ENCODE measurements at places on chromosomes 6 and 20. TPM values are rescaled to one million over a fixed set of nuclear protein-coding genes. Genes with fewer than 3 reads are reported as not detected.

GRCh38 chr6:29757282-29757681, 34.0 kb downstream of the HLA-F start:
- DNase-seq, result no peak

MCCD1 gene
- polyA plus RNA-seq, result 325 TPM

GRCh38 chr6:96727144-96727543, 110.1 kb downstream of the GPR63 start:
- DNase-seq, result no peak

GRCh38 chr6:72419966-72420365, 201.9 kb upstream of the KCNQ5 start:
- no peak for DNase-seq

NOTCH4 gene
- 22.5 TPM for polyA plus RNA-seq

RPN2 gene
- polyA plus RNA-seq, result 207 TPM

DNA sequence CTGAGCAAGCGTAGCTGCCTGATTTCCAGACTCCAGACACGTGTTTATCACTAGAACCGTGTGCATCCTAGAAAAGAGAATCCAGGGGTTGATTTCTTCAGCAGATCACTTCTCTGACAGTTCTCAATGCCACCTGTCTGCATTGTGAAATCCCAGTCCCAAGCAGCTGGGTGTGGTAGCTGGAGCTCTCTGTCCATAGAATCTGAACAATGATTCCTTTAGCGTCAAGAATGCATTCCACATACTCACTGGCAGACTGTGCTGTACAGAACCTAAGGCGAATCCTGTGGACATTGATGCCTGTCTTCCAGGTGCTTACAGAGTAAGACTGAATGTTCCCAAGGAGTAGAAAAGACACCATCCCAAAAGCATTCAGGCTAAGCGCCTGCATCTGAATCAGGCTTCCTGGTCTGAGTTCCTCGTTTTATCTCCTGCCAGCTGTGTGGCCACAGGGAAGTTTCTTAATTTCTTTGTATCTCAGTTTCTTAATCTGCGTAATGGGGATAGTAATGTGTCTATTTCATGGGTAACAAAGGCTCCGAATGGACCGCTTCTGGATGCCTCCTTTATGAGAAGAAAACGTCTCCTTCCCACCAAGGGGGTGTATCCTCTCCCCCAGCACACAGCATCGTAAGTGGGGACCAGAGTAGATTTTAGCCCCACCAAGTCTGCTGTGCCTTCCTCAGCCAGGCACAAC, 10.4 kb upstream of the TRAF3IP2 start:
- no peak for DNase-seq

SLC24A3 gene
- polyA plus RNA-seq, result 0.86 TPM

GRCh38 chr20:9867196-9867980, 28.5 kb upstream of the PAK5 start:
- no peak for DNase-seq

GRCh38 chr6:156618600-156619205, 158.5 kb upstream of the ARID1B start:
- DNase-seq, result peak; percentile 83

DNA sequence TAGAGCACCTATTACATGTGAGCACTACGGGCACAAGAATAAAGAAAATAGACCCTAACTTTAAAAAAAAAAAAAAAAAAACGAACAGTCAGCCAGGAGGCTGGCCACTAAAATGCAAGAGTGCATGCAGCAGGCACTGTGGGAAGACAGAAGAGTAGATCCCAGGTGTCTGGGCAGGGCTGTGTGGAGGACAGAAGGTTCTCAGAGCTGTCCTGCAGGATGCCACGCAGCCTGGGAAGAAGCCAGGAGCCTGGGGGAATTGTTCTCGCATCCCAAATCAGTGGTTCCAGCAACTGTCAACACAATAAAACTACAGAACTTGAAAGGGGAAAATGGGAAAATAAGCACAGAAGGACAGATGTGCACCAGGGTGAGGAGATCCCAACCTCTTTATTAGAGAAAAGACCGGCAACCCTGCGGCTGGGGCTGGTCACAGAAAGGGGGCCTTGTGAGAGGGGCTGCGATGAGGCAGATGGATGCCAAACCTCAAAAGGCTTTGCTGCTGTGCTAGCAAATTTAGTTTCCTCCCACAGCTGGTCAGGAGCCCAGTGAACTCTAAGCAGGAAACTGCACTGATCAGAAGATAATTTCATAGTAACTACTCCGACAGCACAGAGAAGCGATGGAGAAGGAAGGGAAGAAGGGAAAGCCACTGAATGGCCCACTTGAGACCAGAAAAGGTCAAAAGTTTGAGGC, 30.9 kb downstream of the MAP3K5 start:
- no peak for DNase-seq

PAK5 gene
- polyA plus RNA-seq, result 0.22 TPM

- DNase-seq, result no peak
These were observed 228.8 kb downstream of the EPM2A start for GRCh38 chr6:145506565-145506964.

GRCh38 chr6:3291987-3292386, 33.2 kb downstream of the PSMG4 start:
- DNase-seq, result no peak

REM1 gene
- 2.0 TPM for polyA plus RNA-seq

DNA sequence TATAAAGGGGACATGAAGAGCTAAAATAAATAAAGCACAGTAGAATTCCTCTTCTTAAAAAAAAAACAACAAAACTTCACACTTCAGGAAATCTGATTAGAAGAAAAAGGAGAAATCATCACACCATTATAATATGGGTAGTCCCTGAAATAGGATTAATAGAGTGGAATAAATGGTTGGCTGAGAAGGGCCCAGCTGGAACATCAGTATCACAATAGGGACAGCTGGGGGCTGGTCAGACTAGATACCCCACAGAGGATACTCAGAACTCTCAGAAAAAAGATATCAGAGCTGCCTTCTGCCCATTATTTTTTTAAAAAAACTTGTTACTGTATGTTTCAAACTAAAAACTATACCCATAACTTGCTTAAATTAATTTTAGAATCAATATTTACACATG, 75.2 kb downstream of the DST start:
- DNase-seq, result no peak

C20orf141 gene
- not detected for polyA plus RNA-seq

- DNase-seq, result no peak
These were observed 40.2 kb upstream of the SAMHD1 start for GRCh38 chr20:36991703-36992102.

RNF182 gene
- polyA plus RNA-seq, result 0.90 TPM

TREML4 gene
- not detected for polyA plus RNA-seq

DNA sequence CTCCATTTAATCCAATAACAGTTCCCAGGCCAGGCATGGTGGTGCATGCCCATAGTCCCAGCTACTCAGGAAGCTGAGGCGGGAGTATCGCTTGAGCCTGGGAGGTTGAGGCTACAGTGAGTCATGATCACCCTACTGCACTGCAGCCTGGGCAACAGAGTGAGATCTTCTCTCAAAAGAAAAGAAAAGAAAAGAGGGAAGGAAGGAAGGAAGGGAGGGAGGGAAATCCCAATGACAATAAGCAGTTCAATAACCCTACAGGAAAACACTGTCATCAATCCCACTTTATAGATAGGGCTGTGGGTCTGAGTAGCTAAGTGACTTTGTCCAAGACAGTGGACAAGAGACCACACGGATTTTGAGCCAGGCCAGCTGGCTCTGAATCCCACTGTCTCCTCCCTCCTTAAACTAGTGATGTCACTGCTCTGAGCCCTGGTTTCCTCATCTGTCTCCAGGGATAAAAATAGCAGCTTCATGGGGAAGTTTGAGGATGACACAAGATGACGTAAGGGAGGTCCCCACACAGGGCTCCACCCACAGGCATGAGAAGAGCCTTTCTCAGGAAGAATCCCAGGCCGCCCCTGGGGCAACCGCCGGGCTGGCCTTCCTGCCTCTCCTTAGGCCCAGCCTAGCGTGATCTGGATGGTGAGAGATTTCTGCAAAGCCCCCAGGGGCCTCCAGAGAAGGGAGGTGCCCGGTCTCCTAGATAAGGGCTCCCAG, 7.2 kb upstream of the TRIB3 start:
- no peak for DNase-seq

GRCh38 chr6:90184334-90185298, 112.0 kb downstream of the BACH2 start:
- DNase-seq, result peak; percentile 60

- DNase-seq, result no peak
These were observed 1.8 kb downstream of the LTB start for GRCh38 chr6:31580438-31580740.

GRCh38 chr6:157607317-157608109, 215.5 kb upstream of the SNX9 start:
- DNase-seq, result peak; percentile 21

C6orf136 gene
- 45.6 TPM for polyA plus RNA-seq

DNA sequence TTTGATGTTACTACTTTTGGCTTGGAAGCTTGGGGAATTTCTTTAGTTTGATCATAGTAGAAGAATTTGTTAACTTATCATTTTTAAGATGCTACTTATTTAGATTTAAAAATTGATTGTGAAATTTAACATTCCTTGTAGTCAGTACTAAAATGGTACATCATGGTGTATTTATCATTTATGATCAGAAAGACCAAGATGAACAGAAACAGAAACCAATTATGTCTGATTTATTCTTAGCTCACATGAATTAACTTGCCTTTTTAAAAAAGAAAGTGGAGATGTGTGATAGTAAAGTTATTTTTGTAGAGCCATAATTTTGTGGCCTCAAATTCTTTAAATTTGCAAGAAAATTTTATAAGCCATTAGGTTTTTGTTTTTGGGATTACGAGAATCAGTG, 77.6 kb downstream of the LIN28B start:
- DNase-seq, result no peak

DNA sequence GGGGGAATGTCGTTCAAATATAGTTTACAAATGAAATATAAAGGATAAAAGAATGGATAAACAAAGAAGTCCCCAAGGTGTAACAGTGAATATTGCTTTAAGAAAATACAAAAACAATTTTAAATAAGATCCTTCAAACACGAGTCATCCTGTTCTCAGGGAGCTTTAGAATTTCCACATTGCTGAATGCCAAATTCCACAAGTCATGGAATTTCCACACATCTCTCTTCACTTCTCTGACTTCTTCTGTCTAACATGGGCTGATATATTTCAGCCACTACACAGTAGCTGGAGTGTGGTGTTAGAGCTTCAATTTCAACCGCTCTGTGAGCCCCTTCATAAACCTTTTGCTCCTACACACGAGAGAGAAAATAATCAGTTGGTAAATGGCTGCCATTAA, 28.0 kb downstream of the IL22RA2 start:
- no peak for DNase-seq

DNA sequence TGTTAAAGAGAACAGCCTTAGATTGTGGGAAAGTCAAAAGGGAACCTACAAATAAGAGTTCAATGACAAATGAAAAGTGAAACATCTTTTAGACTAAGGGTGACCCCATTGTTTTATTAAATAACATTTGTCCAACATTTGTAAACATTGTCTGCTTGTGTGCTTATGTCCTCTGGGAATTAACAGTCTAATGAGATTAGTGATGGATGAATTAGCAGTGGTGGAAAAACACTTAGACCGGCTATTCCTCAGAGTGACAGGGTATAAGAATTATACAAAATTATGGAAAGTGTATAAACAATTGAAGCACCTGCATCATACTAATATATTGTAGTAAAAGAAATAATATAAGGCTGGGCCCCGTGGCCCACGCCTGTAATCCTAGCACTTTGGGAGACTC, 29.3 kb upstream of the HFE start:
- DNase-seq, result no peak

CD164 gene
- polyA plus RNA-seq, result 205 TPM

GRCh38 chr6:164528539-164528938, 780.9 kb downstream of the C6orf118 start:
- no peak for DNase-seq

DNA sequence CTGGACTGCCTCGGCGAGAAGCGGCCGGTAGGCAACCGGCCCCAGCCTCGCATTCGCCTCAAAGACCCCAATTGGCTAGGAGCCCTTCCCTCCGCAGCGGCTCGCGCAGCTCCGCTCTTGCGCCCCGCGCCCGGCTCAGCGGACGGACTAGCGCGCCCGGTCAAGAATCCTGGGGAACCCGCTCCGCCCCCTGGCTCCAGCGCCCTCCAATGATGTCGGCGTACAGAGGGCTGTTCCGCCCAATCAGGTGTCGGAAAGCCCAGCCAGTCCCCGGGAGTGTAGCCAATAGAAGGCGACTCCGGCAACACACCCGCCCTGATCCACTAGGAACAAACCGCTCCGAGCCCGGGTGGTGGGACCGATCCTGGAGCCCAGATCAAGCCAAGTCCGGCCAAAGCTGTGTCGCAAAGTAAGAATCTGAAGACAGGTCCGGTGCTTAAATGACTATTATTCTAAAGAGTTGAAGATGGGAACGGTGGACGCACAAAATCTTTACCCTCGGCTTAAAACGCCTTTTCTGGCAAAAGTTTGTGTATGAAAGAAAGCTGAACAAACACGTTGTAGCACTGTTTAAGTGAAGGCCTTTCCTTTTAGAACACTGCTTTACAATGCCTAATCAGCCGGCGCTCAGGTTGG, 132.2 kb downstream of the OGFRL1 start:
- DNase-seq, result peak; percentile 98

DNA sequence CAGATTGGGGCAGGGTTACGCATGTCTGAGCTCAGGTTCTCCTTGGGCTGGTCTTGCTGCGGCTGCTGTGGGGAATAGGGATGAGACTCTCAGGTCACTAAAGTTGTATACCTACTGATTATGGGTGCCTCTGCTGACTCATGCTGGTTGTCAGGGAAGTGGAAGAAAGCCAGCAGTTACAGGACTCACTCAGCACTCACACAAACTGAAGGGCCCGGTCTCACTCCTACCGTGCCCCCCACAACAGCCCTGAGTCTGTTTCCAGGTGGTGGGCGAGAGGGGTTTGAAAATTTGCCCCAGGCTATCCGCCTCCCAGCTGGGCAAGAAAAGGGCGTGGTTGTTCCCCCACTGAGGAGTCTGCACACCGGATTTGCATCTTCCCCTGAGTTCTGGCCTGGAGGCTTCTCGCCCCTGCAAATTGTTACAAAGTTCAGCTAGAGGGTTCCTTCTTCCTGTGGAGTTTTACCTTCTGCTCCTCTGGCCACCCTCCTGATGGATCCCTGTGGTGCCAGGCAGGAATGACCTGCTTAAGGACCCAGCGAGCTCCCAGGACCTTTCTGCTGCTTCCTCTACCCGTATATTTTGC, 659.2 kb downstream of the HDGFL1 start:
- no peak for DNase-seq

DNA sequence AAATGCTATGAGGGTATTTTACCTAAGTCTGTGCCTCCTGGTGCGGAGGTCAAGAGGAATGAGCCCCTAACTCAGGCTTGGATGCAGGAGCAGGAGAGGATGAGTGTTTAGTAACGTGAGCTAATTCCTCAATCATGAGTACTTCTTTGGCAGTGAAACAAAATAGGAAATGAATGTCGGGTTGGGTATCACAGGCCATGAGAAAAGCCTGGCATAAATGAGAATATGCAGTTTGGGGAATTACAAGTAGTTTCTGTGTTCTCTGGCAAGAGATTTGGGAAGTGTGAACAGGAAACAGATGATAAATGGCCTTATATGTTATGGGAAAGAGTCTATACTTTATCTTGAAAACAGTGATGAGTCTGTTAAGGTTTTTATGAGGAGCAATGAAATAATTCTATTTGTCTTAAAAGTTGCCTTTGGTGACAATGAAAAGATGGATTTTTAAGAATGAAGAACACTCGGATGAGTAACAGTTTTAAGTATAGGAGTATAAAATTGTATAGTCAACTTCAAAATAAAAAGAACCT, 59.0 kb upstream of the RNF146 start:
- no peak for DNase-seq

Data from kidney (tissue), 22 donors.